ENCODE measurements at places on chromosomes 1 and 21. TPM values are rescaled to one million over a fixed set of nuclear protein-coding genes. Genes with fewer than 3 reads are reported as not detected.

DNA sequence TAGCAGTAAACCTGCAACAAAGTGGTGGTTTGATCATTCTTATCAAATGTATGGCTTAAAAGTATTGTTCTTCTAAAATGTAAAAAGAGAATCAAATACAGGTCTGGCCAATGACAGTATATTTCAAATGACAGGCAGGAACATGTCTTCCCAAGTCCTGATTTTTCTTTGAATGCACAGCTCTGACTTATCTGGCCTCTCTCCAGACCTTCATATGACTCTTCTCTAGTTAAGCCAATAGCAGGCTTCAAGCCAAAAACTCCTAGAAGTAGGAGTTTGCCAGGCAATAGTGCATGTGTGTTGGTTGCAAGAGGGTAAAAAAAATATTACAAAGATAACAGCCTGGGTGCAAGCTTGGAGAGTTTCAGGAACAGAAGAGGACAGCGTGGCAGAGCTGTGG is 345.5 kb downstream of the SMYD3 start:
- no peak overlapping the region for H3K27ac ChIP-seq
- no peaks in the 10 kb centered on the region for H3K27me3 ChIP-seq
- DNase-seq = no peak
- no peaks in the 10 kb centered on the region for H3K36me3 ChIP-seq

DNA sequence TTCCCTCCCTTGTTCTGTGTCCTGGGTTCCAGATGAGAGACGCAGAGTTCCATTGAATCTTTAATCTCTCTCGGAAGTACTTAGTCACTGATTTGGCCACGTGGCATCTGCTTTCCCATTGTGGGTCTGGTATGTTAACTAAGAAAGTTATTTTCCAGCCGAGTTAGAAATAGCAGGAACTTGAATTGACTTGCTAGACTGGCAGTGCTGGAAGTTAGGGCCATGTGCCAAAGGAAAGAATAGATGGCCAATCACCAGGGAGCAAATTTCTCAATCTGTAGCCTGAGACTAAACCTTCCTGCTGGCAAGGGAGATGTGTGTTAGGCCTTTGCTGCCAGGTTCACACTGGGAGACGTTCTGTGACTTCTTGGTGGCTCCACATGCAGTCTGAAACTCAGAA is 24.2 kb upstream of the SLFNL1 start:
- H3K4me3 ChIP-seq = no peak overlapping the region
- peaks cover 35% of the 10 kb centered on the region for H3K4me1 ChIP-seq
- no peaks in the 10 kb centered on the region for H3K27me3 ChIP-seq
- H3K27ac ChIP-seq = peak overlapping the region; percentile 76
- peak; percentile 94 for DNase-seq

- DNase-seq = no peak
- peak overlapping the region; percentile 87 for H3K27ac ChIP-seq
- H3K4me1 ChIP-seq = peaks cover 10% of the 10 kb centered on the region
- no peaks in the 10 kb centered on the region for H3K36me3 ChIP-seq
- H3K4me3 ChIP-seq = peak overlapping the region; percentile 97
Measured at GRCh38 chr1:40861224-40862003, 749 bp downstream of the CITED4 start.

- H3K4me3 ChIP-seq = no peak overlapping the region
- H3K36me3 ChIP-seq = no peaks in the 10 kb centered on the region
- DNase-seq = no peak
- H3K27ac ChIP-seq = no peak overlapping the region
- H3K4me1 ChIP-seq = no peaks in the 10 kb centered on the region
Measured at GRCh38 chr1:157490467-157491165, 61.7 kb downstream of the FCRL5 start.

DNA sequence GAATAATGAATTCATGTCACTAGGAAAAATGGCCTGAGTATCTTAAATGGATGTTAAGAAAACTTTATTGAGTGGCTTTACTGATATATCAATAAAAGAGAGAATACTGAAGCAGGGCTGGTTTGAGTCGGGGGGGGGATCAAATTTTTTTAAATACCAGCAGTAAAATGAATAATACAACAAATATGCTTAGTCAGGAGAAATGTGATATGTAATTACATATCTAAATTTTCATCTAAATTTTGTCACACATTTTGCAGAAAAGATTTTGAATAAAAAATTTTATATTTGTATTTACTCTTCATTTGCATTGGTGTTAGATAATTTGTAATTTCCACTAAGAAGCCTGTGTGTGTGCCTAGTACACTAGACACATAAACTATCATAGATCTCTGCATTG is 2300.2 kb downstream of the MRPL39 start:
- H3K36me3 ChIP-seq = no peaks in the 10 kb centered on the region
- H3K4me3 ChIP-seq = no peak overlapping the region
- no peaks in the 10 kb centered on the region for H3K4me1 ChIP-seq
- H3K27ac ChIP-seq = no peak overlapping the region
- no peak for DNase-seq

DNA sequence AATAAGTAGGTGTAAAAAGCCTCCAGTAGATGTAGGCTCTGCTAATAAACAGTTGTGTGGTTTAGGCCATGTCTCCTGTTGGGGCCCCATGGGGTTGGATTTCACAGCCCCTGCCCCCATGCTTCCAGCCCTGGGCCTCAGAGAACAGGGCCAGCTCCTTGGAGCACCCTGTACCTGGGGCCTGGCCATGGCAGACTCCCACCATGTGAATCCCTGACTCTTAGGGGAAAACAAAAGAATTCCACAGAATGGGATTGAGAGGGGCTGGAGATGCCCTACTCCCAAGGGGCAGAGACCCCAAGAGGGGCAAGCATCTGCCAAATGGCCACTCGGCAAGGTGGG is 11.5 kb downstream of the LRP8 start:
- no peak for DNase-seq
- H3K36me3 ChIP-seq = no peaks in the 10 kb centered on the region
- no peaks in the 10 kb centered on the region for H3K4me1 ChIP-seq
- H3K4me3 ChIP-seq = no peak overlapping the region

DNA sequence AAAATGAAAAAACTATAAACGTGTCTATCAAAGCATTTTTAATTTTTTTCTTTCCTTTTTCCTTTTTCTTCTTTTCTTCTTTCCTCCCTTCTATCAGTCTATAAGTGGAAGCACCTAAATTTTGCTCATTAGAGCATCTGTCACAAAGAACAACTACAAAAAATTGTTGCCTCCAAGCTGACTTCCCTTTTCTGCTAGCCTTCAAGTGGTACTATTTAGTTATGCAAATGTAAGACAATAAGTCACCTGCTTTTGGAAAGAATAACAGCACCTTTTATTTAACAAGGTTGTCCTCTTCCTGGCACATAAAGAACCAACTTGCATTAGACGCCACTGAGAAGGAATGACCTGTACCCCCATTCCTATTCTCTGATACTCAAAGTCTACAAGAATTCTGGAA is 45.0 kb upstream of the C1orf53 start:
- H3K4me1 ChIP-seq = no peaks in the 10 kb centered on the region
- no peaks in the 10 kb centered on the region for H3K27me3 ChIP-seq
- H3K27ac ChIP-seq = no peak overlapping the region
- no peaks in the 10 kb centered on the region for H3K36me3 ChIP-seq

GRCh38 chr1:206792939-206793607 is 20.8 kb upstream of the IL10 start:
- H3K27me3 ChIP-seq = no peaks in the 10 kb centered on the region
- H3K4me3 ChIP-seq = no peak overlapping the region
- no peaks in the 10 kb centered on the region for H3K36me3 ChIP-seq
- no peaks in the 10 kb centered on the region for H3K4me1 ChIP-seq
- H3K27ac ChIP-seq = no peak overlapping the region

DNA sequence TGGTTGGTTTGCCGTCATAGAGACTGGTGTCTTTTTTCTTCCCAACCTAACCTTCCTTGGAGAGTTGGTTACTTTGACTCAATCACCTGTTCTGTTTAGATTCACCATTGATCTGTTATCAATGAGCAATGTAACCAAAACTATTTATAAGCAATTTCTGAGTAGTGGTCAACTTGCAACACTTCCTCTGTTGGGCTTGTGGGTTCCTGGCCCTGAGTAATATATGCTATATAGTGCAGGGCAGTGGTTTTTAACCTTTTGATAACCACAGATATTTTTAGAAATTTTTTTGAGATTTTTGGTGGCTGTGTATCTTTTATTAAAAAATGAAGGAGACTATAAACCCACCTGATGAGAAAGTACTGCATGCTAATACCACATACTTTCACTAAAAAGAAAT is 9.4 kb upstream of the XCL1 start:
- no peaks in the 10 kb centered on the region for H3K27me3 ChIP-seq
- no peak overlapping the region for H3K4me3 ChIP-seq
- DNase-seq = no peak
- H3K36me3 ChIP-seq = no peaks in the 10 kb centered on the region

DNA sequence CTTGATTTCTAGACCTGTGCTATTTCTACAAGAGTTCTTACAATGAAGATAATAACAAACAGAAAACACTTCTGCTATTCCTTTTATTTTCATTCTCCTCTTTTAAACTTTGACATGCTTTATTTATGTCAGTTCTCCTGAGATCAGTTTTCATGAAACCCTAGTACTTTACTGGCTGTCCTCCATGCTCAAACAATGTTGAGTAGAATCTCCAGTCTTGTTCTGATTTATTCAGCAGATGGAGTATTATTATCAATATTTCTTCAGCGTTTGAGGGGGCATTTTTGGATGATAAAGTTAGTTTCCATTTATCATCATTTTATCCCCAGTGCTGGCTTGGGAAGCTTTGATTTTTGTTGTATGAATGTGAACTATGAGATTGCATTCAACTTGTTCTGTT is 85.9 kb upstream of the WARS2 start:
- no peaks in the 10 kb centered on the region for H3K4me1 ChIP-seq
- H3K27ac ChIP-seq = no peak overlapping the region
- no peaks in the 10 kb centered on the region for H3K36me3 ChIP-seq
- DNase-seq = no peak
- no peaks in the 10 kb centered on the region for H3K27me3 ChIP-seq
- no peak overlapping the region for H3K4me3 ChIP-seq

- peak overlapping the region; percentile 17 for H3K4me3 ChIP-seq
- no peaks in the 10 kb centered on the region for H3K4me1 ChIP-seq
- no peaks in the 10 kb centered on the region for H3K36me3 ChIP-seq
Measured at GRCh38 chr1:101239095-101240040, 2.5 kb downstream of the S1PR1 start.

GRCh38 chr1:231091831-231092301 is 51.8 kb upstream of the FAM89A start:
- no peak overlapping the region for H3K4me3 ChIP-seq
- no peaks in the 10 kb centered on the region for H3K36me3 ChIP-seq
- no peak overlapping the region for H3K27ac ChIP-seq

DNA sequence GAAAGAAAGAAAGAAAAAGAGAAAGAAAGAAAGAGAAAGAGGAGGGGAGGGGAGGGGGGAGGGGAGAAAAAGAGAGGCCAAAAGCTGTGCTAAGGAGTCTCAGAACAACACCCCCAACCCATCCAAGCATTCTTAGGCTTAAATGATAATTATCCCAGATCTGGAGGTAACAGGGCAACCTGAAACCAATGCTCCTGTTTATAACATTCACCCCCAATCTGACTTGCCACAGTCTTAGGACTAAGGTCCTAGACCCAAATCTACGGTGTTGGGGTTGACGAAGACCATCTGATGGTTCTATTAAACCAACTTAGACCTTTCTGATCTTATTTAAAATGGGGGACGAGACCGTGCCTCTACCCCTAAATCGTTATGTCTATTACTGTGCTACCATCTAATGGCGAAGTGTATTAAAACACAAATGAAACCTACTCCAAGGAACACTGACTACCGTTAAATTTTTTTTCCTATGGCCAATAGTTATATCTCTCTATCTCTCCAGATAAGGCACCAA is 119.3 kb upstream of the CDC42BPA start:
- no peaks in the 10 kb centered on the region for H3K36me3 ChIP-seq
- no peak for DNase-seq
- H3K4me3 ChIP-seq = peak overlapping the region; percentile 61
- no peaks in the 10 kb centered on the region for H3K27me3 ChIP-seq

- H3K36me3 ChIP-seq = no peaks in the 10 kb centered on the region
- H3K27ac ChIP-seq = no peak overlapping the region
- no peaks in the 10 kb centered on the region for H3K4me1 ChIP-seq
- H3K4me3 ChIP-seq = no peak overlapping the region
Measured at GRCh38 chr1:247407180-247407616, 8.8 kb upstream of the NLRP3 start.

- H3K27ac ChIP-seq = no peak overlapping the region
- H3K27me3 ChIP-seq = no peaks in the 10 kb centered on the region
- H3K4me3 ChIP-seq = no peak overlapping the region
- H3K36me3 ChIP-seq = no peaks in the 10 kb centered on the region
Measured at GRCh38 chr1:26315874-26316850, 1.6 kb upstream of the CD52 start.

DNA sequence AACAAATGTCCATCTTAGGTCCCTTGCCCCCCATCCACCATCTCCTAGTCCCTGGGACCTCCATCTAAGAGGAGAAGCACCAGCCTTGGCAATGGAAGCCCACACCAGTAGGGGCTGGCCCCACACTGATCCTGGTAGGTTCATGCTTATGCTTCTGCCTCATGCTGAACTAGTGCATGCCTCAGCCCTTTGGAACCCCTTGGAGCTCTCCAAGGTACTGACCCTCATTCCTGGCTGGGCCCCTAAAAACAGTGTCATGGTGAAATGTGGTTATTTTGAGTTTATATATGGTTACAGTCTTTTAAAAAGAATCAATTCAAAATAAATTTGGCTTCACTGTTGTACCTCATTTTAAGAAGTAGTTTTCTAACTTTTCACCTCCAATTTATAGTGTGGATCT is 108.3 kb downstream of the HIVEP3 start:
- H3K36me3 ChIP-seq = no peaks in the 10 kb centered on the region
- H3K4me1 ChIP-seq = peaks cover 5% of the 10 kb centered on the region
- H3K27ac ChIP-seq = no peak overlapping the region
- no peaks in the 10 kb centered on the region for H3K27me3 ChIP-seq

- no peaks in the 10 kb centered on the region for H3K4me1 ChIP-seq
- no peaks in the 10 kb centered on the region for H3K36me3 ChIP-seq
- no peaks in the 10 kb centered on the region for H3K27me3 ChIP-seq
- no peak overlapping the region for H3K4me3 ChIP-seq
- DNase-seq = no peak
- no peak overlapping the region for H3K27ac ChIP-seq
Measured at GRCh38 chr1:186578325-186579016, 101.8 kb downstream of the PTGS2 start.

GRCh38 chr21:27082431-27083010 is 115.6 kb upstream of the ADAMTS5 start:
- no peaks in the 10 kb centered on the region for H3K4me1 ChIP-seq
- no peaks in the 10 kb centered on the region for H3K36me3 ChIP-seq
- no peak overlapping the region for H3K27ac ChIP-seq
- H3K4me3 ChIP-seq = no peak overlapping the region

Gene OR6N2
- total RNA-seq = not detected

Gene GBP6
- not detected for total RNA-seq

Gene CACNA1S
- not detected for total RNA-seq

Gene KCND3
- 13.3 TPM for total RNA-seq

Gene CTSS
- 32.1 TPM for total RNA-seq

Gene TNFRSF14
- total RNA-seq = 141 TPM

Gene BSND
- total RNA-seq = not detected

Gene ZNF669
- total RNA-seq = 0.64 TPM

Gene NBPF14
- 23.8 TPM for total RNA-seq

Gene ECM1
- 55.8 TPM for total RNA-seq

Gene ABCG1
- total RNA-seq = 39.5 TPM

Gene GJA5
- total RNA-seq = 49.7 TPM

Gene UBASH3A
- total RNA-seq = 0.75 TPM

Gene ARHGEF11
- 43.5 TPM for total RNA-seq
